ENCODE measurements at places on chromosomes 2 and 18.
A peak's percentile ranks its signal among the peaks of the same experiment; 100 is the strongest.

DNA sequence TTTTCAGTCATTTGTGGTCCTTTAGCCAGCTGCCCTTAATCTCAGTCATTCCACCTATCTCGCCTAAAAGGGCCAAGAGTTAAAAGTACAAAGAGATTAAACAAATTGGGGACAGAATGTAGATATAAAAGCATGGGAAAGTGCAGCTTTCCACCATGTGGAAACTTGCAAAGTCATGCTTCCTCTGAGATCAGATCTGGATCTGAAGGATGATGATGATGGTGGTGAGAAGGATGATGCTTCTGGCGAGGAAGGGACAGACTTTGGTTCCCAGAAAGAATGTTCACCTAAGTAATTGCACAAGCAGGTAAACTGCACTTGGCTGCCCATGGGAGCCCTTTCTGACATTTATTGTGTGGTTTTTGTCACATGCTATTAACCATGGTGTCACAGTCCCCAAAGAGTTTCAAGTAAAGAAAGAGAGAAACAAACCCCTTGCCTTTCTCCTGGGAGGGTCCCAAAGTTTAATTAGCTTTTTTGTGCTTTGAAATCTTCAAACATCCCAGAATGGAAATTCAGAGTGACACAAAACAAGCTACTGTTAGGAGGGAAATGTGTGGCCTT lies 34.7 kb downstream of the KLF7 start:
- DNase-seq: no peak

DNA sequence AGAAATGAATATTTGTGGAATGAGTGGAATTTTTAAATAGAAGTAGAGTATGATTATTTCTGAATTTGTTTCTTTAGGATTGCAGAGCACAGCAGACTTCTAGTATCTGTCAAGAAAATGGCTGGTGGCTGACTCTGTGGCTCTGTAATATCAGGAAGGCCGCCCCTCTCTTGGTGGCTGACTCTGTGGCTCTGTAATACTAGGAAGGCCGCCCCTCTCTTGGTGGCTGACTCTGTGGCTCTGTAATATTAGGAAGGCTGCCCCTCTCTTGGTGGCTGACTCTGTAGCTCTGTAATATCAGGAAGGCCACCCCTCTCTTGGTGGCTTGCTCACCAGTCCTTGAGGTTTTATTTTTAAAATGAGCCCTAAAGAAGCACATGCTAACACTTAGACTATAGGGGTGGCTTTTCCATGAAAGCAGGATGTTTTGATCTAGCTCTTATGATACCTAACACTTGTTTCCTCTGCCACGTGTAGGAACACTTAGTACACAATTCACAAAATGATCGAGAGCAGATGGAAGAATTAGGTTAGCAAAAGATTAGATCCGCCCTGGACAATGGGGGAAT lies 85.1 kb upstream of the TTC39C start:
- DNase-seq: no peak

DNA sequence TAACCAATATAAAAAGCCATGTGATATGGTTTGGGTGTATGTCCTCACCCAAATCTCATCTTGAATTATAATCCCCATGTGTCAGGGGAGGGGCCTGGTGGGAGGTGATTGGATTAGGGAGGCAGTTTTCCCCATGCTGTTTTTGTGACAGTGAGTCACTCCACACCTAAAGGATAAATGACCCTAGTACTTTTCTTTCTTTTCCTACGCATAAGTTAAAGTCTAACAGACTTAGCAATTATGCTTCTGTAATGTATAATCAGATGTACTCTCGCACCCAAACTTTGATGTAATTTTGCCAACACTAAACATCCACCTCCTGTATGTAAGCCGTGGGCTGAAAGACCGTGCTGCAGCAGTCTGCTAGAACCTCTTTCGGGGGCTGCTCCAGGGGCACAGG lies 97.2 kb upstream of the DSEL start:
- DNase-seq: no peak

- no peak for DNase-seq
These were observed 52.4 kb downstream of the LPIN1 start for GRCh38 chr2:11798701-11799435.

DNA sequence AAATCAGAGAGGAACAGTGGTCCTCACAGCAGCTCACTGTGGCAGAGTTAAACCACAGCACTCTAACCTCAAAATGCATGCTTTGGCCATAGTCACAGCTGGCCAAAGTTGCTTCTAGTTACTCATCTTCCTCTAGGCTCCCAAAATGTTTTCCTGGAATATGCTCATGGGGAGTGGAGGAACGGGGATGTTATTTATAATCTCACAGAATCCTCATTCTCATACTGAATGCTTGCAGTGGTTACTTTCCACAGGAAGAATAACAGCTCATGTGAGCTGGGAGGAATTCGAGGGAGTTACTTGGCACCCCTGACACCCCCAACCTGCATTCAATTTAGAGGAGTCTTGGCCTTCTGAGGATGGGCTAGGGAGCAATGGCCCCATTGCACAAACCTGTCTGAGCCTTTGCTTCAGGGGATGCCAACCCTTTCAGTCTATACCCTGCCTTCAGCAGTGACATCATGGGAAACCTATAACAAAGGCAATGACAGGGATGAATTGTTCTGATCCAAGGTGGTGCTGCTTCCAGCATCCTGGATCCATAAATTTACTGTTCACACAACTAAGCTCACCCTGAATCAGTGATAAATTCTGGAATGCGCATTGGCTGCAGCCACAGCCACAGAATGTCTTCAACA lies 22.4 kb upstream of the CCBE1 start:
- DNase-seq: no peak

GRCh38 chr2:20103530-20103929 lies 52.1 kb upstream of the LAPTM4A start:
- DNase-seq: peak; percentile 38

DNA sequence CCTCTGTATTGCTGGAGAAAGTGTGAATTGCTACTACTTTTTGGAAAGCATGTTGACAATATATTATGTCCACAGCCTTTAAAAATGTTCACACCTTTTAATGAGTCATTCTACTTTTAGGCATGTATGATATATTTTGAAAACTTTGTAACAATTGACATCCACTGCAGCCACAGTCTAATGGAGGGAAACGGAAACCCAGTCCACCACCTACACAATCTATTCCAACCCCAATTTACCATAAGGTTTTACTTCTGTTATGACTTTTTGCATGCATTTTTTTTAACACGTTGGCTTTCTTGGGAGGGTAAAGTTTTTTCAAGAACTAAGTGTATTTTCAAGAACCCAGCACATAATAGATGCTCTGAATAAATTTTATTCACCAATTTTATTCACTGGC lies 38.5 kb upstream of the ATP8B1 start:
- no peak for DNase-seq

DNA sequence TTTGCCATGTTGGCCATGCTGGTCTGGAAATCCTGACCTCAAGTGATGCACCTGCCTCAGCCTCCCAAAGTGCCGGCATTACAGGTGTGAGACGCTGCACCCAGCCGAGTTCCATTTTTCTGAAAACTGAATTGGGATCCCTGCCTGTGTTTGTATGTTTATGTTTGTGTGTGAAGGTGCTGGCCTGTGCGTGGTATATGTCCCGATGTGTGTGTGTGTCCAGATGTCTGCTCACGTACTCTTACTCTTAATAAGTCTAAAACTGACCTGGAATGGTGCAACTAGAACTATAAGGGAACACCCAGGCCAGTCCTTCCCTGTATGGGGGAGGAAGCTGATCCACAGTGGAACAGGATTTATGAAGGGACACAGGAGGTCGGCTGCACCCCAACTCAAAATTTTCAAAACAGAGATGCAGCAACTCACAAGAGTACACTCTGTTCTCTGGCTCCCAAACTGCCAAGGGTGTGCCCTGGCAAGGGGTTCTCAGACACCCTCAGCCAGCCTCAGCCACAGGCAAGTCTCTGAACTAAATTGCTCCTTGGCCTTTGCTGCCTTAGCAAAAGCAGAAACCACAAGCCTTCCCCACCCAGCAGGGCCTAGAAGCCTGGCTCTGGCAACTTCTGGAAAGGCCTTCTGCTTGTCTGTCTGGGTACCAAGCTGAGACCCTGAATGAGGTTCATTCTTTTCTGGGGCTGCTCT lies 36.5 kb downstream of the RHOB start:
- DNase-seq: no peak

GRCh38 chr18:13549880-13550232 lies 176.5 kb downstream of the FAM210A start:
- no peak for DNase-seq

DNA sequence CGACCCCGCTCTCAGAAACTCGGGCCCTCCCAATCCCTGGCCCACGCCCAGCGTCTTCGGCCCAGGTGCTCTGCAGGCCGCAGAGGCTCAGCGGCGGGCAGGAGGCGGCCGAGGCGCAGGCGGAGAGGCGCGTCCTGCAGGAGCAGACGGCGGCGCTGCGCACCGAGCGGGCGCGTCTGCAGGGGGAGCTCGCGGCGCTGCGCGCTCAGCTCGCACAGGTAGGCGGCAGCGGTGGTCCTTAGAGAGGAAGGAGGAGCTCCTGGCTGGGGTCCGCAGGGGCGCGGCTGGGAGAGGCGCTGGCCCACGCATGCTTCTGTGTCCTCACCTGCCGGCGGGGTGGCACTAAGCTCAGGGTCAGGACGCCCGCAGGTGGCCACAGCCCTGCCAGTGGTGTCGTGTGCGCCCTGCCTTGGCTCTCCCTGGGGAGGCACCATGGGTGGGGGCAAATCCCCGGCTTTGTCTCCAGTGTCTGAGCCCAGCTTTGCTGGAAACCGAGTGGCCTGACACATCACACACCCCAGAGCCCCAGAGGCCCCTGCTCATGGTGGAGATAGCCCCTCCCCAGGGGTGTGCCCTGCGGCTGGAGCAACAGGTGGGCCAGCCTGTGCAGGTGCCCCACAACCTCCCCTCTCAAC lies 14.9 kb upstream of the SNED1 start:
- no peak for DNase-seq

All from Caco-2 (cell line).